ENCODE measurements at places on chromosomes 2 and 18.

DNA sequence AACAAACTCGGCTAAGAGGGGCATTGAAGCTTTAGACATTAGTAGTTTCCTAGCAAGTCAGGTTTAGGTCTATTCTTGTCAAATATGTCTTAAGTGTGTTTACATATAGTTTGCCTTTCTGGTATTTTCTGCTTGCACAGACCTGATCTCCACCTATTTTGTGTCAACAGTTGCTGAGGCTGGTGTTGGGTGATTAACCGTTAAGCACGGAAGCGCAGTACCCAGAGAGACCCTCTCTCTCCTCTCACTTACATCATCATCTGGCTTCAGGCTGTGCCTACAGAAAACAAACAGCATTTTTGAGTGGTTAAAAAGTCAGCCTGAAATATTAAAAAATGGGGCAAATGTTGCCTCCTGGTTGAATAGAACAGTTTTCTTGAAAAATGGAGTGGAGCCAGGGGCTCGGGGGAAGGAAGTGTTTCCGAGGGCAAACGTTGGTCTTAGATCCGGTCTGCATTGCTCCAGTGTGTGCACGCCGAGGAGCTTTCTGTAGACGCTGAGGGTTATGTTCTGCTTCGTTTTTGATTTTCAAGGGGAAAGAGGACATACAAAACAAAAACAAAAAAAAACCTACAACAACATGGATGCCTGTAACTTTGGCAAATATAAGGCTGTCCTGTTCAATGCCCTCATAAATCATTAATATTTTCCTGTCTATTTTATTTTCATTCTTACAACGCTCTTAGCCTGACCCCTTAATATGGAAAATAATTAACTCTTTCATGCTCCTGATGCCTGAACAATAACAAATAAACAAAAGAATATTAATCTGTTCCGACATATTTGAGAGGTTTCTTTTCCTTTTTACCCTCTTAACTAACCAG is 120.8 kb downstream of the MEIS1 start:
- no peak for DNase-seq

DNA sequence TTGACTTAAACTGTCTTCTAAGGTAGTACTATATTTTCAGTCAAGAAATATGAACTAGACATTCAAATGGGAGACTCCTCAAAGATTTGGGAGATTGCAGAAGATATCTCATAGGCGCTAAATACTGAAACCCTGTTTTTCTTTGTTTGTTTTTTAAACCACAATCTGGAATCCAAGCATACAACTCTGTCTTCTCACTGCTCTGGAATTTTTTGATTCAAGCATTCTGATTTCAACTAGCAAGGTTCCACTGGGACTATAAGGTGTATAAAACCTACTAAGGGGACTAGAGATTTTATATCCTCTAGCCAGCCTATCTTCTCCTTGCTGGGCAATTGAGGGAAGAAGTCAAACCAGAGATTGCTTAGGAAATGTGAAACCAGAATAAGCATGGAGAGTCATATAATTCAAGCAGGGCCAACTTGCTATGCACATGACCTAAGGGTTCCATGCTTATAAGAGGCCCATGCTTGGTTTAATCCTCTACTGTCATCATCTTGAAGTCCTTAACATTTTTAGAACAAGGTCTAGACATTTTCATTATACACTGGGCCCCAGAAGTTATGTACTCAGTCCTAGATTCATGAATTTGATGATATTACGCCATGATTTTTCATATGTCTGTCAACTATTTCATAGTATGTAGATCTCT is 405.5 kb downstream of the PARD3B start:
- no peak for DNase-seq

GRCh38 chr2:65429786-65430602 is 2.4 kb downstream of the SPRED2 start:
- no peak for DNase-seq

DNA sequence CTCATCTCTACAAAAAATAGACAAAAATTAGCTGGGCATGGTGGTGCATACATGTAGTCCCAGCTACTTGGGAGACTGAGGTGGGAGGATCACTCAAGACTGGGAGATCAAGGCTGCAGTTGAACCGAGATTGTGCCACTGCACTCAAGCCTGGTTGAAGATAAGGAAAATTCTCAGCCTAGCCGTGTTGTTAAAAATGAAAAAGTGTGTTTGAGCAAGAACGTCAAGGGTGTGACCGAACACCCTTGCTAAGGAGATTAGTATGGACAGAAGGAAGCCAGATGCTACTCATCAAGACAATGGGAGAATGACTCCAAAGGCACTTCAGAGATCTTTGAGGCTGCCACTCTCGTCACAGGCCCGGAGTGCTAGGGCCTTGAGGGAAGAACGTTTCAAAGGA is 70.0 kb upstream of the NDUFV2 start:
- no peak for DNase-seq

- DNase-seq: no peak
These were observed 136.5 kb upstream of the CTDP1 start for GRCh38 chr18:79542876-79543750.

GRCh38 chr18:78822171-78822948 is 157.3 kb upstream of the SALL3 start:
- no peak for DNase-seq

DNA sequence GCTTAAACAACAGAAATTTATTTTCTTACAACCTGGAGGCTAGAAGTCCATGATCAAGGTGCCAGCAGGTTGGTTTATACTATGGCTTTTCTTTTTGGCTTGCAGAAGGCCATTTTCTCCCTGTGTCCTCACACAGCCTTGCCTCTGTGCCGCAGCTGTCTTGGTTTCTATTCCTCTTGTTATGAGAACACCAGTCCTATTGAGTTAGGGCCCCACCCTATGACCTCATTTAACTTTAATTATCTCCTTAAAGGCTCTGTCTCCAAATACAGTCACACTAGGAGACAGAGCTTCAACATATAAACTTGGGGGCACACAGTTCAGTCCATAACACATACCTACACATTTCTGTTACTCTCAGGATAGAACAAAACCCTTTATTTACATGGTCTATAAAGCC is 17.3 kb upstream of the RHOB start:
- peak; percentile 67 for DNase-seq

DNA sequence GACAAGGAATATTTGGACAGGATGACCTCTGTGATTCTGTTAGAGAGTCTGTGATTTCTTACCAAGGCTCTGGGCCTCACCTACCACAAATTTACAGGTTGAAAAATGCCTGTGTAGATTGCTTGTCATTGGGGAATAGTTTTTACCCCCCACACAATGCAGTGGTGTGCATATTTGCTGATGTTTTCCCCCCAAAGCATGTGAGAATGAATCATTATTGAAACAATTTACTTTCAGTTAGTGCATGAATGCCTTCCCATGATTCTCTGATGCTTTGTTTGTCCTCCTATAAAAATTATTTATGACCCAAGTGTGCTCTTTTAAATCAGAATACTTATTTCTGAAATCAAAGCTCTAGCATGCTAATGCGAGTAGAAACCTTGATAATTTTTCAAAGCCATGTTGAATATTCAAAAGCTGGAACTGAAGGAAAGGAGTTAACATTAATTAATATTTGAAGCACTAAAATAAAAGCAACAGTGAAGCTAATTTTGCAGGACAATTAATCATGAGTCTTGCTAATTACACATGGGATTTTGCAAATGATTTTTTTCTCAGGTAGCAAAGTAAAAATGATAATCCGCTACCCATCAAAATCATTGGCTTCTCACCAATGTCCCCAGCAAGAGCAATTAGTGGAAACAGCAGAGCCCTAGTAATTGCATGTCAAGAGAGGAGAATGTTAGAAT is 361.2 kb upstream of the HNRNPA3 start:
- DNase-seq: no peak

DNA sequence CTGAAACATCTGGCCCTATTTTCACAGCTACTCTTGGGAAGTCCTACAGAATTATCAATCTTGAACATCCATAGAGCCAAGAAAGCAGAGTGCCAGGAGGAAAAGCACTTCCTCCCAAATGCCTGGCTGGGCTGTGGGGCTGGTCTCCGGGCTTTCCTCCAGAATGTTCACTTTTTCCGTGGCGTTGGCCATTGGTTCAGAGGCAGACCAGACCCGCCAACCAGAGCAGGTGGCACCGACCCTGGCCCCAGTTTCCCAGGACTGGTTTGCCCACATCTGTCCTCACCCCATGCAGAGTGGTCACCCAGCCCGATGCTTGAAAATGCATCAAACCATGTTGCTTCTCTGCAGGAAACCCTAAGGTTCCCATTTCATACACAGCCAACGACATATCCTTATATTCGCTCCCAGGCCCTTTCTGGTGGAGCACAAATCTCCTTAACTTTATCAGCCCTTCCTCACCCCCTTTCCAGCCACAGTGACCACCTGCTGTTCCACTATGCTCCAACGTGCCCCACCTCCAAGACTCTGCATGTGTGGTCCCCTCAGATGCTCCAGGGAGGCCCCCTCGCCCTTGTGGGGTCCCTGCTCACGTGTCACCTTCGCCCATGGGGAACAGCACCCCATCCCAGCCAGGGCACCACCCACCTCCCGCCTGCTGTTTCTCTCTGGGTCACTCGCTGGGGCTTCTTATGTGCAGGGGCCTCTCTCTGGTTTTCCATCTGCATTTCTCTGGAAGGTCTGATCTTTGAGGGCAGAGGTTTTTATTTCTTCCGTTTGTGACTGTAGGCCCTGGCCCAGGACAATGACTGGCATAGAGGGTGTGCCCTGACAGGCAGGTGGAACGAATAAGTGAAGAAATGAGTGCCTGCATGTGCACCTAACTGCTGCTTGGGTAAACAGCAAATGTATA is 92.9 kb downstream of the PXDN start:
- no peak for DNase-seq

GRCh38 chr2:172350839-172351479 is 76.4 kb upstream of the ITGA6 start:
- no peak for DNase-seq

DNA sequence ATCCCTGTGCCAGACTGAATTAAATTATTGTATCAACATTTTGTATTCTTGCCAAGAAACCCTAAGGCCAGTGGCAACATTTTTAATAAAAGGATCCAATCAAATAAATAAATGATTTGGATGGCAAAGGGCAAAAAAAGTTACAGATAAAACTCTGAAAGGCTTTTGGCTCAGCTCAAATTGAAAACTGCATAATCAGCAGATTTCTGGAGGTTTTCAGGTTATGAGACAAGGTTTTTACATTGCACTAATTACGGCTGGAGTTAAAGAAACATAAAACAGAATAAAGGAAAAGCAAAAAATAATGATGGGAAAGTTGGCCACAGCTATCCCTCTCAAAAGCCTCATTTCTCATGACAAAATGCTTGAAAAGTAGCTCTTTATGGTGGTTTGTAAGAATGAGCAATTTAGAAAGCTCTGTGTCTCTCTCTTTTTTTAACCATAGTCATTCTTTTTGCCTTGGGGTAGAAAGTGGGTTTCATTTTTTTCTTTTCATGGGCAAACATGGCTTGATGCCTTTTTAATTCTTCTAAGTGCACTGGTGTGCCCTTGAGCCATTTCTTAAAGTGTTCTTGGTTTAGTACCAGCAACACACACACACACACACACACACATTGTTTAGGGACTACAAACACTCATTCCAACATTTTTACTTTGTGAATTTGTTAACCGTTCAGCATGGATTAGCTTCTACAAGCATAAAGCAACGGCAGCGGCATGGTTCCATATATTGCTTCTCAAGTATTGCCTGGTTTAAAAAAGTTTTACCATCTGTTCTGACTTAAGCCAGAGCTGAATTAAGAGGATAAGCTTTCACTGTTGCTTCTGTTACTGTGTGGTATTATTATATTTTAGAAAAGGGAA is 747.1 kb upstream of the FSHR start:
- no peak for DNase-seq

DNA sequence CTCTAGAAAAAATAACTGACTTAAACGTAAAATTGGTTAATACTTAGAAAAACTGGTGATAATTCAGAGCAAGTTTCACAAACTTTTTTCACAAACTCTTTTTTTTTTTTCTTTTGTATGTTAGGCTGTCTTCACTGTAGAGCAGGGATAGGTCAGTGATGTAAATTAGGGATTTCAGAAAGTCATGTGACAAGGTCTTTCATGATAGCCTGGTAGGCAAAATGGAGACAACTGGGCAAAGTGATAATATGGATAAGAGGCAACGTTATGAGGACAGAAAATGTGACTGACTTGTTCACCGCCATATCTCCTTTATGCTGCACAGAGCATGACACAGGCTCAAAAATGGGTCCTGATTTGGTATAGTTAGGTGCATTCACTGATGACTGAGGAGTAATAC is 39.4 kb upstream of the BBS5 start:
- DNase-seq: no peak

DNA sequence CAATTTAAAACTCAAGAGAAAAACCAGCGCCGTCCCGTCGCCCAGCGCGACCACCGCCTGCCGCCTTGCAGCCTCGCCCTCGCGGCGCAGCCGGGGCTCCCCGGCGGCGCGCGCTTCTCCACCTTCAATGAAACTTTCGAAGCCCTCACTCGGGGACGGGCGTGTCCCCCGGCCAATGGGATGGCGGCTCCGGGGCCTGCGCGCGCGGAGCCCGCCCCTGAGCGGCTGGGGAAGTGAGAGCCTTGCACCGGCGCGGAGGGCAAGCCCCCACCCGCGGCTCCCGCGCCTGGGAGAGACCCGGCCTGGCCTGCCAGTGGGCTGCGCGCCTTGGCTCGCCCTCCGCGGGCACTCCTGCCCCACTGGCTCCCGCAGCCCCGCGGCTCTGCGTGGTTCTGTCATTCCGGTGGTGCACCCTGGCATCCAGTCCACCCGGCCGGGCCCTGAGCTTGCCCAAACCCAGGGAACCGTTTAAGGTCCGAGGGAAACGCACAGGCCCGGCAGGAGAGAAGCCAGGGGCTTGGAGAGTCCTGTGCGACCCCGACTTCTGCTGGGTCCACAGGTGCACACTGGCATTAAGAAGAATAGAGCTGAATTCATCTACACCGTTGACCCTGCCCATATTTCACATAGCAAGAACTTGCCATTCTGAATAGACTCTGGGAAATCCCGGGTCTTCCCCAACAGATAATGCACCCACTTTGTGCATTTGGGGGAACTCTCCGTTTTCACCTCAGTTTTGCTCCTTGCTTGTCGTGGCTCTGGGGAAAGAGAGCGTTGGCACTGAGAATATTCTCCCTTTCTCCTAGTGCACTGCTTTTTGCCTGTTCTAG is at the start of gene PIEZO2:
TSS of gene PIEZO2 (minus strand) at position 129 of the 830 bp plus-strand sequence. CDS start 981 bp downstream, outside the sequence.
- DNase-seq: peak; percentile 49

Data from GM12864 (cell line).